ENCODE measurements at places on chromosomes 3 and 15.

GRCh38 chr3:11721479-11721878 is 77.8 kb upstream of the VGLL4 start:
- DNase-seq: no peak

- DNase-seq: no peak
Observed at GRCh38 chr3:171384101-171384891, 75.9 kb downstream of the TNIK start.

DNA sequence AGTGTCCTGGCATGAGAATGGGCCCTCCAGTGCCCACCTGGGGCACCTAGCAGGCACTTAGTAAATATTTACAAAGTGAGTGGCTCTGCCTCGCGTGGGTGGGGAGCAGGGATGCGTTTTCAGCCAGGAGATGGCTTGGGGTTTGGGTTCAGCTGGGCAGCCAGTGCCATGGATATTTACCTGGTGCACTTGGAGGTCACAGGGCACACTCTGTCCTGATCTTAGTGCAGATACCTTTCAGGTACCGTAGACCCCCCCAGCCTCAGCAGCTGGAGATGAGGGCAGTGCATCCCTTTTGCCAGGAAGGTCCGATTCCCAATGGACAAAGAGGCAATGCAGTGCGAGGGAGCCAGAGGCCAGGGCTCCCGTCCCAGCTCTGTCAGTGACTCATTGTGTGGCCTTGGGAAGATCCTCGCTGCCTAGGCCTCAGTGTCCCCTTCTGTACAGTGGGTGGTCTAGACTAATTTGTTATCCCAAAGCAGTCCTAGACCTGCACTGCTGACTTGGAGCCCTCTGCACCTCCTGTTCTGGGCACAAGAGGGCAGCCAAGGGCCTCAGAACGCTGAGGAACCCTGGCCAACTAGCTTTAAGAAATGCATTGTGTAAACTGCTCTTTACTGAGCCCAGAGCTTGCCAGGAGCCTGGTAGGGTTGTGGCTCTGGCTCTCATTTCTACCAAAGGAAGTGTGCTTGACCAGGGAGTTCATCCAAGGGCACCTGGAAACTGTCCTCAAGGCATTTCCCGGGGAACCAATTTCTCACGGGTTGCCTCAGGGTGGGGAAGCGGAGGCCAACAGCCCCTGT is 16.0 kb downstream of the HDAC11 start:
- DNase-seq: peak; percentile 76

DNA sequence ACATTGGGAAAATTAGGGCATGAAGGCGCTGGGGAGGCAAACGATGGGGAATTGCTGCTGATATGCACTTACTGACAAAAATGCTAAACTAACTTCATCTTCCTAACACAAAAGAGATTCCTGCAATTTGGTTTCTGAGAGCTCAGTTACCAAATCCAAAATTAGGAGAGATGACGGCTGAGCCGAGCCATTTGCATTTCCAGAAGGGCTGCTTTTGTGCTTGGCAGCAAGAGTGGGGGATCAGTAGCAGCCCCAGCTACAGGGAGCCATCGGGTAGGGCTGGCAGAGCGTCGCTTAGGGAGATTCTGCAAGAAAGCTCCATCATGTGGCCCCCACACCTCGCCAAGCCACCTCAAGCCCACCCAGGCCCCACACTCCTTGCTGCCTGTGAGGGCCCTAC is 16.1 kb upstream of the DUSP7 start:
- no peak for DNase-seq

GRCh38 chr3:56096999-56097398 is 371.3 kb downstream of the ERC2 start:
- no peak for DNase-seq

GRCh38 chr3:62359531-62359930 is 13.8 kb downstream of the FEZF2 start:
- DNase-seq: no peak

GRCh38 chr15:47813748-47814384 is 96.6 kb downstream of the SEMA6D start:
- no peak for DNase-seq

GRCh38 chr15:70504299-70504951 is 258.9 kb downstream of the UACA start:
- peak; percentile 62 for DNase-seq

GRCh38 chr15:57323299-57323805 is 53.0 kb upstream of the CGNL1 start:
- DNase-seq: peak; percentile 8

GRCh38 chr3:8489278-8489792 is 12.3 kb upstream of the LMCD1 start:
- no peak for DNase-seq

- no peak for DNase-seq
Observed at GRCh38 chr3:78507196-78507984, 1260.4 kb downstream of the ROBO1 start.

- DNase-seq: no peak
Observed at GRCh38 chr3:112504123-112504522, 4.9 kb upstream of the BTLA start.

DNA sequence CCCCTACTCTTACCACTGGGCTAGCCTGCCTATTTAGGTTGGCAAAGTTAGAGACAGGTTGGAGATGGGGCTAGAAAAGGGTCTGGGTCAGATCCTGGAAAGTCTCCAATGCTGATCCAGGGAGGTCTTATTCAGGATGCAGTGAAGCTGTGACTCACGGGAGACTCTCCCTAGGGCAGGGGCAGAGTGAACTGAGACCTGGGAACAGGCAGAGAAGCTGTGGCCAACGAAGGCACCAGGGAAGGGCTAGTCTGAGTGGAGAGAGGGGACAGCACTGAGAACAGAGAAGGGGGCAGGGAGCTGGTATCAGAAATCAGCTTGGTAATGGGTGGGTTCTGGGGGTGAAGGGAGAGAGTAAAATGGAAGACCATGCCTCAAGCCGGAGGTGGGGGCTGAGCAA is 2.2 kb downstream of the LTF start:
- no peak for DNase-seq

- peak; percentile 99 for DNase-seq
Observed at GRCh38 chr3:38164952-38165721, at the start of gene OXSR1. OXSR1 (plus strand) TSS chr3:38165537; CDS start chr3:38165877, 340 bp downstream.

GRCh38 chr3:143366672-143367071 is 247.1 kb downstream of the CHST2 start:
- no peak for DNase-seq

Measured in left ventricle myocardium inferior (tissue), 1 donor.